Spleen (tissue), 13 donors: ENCODE measurements at places on chromosomes 13 and 19. TPM values are rescaled to one million over a fixed set of nuclear protein-coding genes. Genes with fewer than 3 reads are reported as not detected.

The XPO4 gene
- 19.3 TPM for total RNA-seq

The ZNF844 gene
- 7.1 TPM for total RNA-seq

GRCh38 chr19:29844891-29845573, 33.2 kb downstream of the CCNE1 start:
- no peaks in the 10 kb centered on the region for H3K36me3 ChIP-seq
- H3K4me3 ChIP-seq: peak overlapping the region; percentile 58
- DNase-seq: peak; percentile 98
- H3K27me3 ChIP-seq: peaks cover 9% of the 10 kb centered on the region

The EPSTI1 gene
- 50.2 TPM for total RNA-seq

DNA sequence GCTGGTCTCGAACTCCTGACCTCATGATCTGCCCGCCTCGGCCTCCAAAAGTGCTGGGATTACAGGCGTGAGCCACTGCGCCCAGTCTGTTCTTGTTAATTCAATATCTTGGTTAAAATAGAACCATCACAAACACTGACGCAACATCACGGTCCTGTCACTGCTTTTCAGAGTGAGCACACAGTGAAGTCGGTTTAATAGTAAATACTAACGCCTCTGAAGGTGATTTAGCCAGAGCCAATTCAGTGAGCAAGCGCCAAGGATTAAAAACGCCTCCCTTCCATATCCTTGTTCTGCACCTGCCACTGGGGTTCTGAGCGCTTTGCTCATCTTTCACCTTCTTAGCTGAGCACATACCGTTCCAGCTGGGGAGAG, 30.3 kb downstream of the LAMP1 start:
- no peaks in the 10 kb centered on the region for H3K4me1 ChIP-seq
- no peak overlapping the region for H3K27ac ChIP-seq
- no peak for DNase-seq
- no peaks in the 10 kb centered on the region for H3K27me3 ChIP-seq

The KLC3 gene
- total RNA-seq: not detected
